ENCODE measurements at places on chromosomes 6 and 20.
A peak's percentile ranks its signal among the peaks of the same experiment; 100 is the strongest.

DNA sequence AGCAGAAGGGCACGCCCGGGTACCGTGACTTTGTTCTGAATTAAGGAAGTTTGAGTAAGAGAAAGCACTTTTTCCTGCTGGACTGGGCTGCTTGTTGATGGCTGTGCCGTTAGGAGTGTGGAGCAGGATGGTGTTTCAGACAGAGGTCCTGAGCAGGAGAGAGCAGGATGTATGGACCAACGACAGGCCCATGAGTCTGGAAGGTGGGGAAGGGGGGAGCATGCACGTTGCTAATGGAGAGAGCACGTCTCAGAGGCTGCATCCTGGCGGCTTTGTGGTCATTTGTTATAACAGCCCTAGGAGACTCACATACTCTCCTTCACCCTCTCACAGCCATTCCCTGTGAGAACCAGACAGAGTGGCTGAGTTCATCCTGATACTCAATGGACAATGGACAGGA, 56.8 kb downstream of the PHACTR3 start:
- DNase-seq = no peak

- no peak for DNase-seq
These were observed 386.1 kb downstream of the LAMA2 start for GRCh38 chr6:129269076-129269475.

- no peak for DNase-seq
These were observed 399.8 kb downstream of the CDC5L start for GRCh38 chr6:44787254-44787834.

- DNase-seq = no peak
These were observed 310.4 kb upstream of the SUPT3H start for GRCh38 chr6:45688180-45688579.

- no peak for DNase-seq
These were observed 49.4 kb downstream of the CTCFL start for GRCh38 chr20:57475388-57476083.

DNA sequence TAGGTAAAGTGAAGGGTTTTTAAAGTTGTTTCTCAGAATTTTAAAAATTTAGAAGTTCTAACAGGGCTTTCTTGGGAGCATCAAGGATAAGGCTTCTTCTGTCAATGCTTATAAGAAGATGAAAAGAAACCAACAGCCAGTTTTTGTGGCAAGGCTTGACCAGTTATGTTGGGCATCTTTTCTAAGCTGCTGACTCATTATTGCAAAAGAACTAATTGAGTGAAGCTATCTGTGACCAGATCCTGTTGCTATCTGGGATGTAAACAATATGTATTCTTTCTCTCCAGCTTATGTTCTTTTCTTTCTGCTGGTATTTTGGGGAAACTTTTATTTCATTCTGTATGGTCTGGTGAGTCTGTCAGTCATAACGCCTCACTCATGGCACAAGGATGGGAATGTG, 643.8 kb downstream of the HDGFL1 start:
- DNase-seq = no peak

DNA sequence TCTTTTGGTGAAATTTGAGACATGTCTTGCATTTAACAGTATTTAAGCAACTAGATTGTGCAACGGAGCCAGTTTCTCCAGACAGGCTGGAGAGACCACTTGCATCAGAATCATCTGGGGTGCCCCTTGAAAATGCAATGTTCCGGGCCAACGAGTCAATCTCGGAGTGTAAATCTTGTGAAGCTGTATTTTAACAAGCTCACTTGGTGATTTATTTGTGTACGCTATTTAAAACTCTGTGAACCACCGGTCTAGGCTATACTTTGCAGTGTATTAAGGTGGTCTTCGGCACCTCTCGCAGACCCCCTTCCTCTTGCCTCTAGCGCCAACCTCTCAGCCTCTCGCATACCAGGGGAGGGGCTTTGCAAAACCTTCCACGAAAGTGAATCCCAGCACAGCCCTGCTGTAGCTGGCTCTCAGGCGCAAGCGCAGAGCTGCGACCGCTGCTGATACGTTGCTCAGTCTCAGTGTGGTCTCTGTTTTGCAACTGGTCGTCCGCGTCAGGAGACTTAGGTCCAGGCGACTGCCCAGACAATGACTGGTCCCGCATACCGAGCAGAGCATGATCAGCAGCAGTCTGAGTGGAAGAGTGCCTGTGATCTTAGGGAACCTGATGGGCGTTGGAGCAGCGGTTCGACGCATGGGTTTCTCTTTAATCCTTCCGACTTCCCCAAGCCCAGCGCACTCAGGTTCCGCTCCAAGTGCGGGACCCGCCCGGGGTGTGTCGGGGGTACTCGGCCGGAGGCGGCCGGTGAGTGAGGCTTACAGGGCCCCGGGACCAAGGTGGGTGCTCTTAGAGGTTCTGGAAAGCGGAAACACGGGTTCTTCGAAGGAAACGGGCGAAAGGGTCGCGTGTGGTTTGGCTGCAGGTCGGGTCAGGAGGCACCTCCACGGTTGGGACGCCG, at the start of gene ZNF391:
TSS of gene ZNF391 (plus strand) at position 467 of the 905 bp plus-strand sequence. CDS start 11,612 bp downstream, outside the sequence.
- peak; percentile 76 for DNase-seq

DNA sequence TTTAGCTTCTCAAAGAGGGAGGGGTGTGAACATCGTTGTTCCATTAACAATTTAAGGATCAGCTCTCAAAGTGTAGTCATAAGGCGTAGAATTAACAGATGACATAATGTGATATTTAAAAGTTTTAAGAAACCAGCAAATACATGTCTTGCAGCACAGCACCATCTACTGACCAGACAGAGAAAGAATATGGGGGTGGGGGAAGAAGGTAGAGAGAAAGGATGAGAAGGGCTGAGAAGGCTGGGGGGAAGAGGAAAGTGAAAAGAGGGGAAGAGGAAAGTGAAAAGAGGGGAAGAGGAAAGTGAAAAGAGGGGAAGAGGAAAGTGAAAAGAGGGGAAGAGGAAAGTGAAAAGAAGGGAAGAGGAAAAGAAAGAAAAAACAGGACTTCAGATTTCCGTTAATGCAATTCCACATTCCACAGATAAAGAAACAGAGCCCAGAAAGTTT, 80.9 kb downstream of the HAO1 start:
- DNase-seq = peak; percentile 43

DNA sequence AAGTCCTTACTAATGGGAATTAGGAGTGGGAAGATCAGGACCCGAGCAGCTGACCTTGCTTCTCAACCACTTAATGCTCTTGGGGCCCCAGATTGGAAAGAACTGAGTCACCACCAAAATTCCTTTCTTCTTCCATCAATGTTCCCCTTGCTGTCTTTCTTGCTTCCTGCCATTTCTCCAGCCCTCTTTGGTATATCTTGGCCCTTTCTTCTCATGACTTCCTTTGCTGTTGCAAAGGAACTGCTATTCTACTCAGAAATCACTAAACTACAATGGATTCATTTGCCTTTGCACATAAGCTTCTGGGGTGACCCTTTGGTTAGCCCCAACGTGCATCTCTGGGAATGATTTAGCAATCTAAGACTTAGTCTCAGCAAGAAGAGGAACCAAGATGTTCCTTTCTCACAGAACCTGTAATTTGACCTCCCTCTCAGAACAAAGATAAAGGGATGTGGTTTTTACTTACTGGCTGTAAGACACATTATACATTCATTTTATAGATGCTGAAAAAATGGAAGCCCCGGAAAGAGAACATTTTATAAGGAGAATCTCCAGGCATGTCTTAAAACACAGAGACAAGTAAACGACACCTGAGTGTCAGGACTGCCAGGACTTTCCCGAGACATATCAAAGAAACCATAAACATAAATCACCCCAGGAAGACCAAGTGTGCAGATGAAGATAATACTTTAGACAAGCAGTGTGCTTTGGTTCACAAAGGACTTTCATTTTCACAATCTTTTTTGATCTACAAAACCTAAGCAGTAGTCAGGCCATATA, 99.0 kb upstream of the TNFAIP3 start:
- DNase-seq = peak; percentile 60

DNA sequence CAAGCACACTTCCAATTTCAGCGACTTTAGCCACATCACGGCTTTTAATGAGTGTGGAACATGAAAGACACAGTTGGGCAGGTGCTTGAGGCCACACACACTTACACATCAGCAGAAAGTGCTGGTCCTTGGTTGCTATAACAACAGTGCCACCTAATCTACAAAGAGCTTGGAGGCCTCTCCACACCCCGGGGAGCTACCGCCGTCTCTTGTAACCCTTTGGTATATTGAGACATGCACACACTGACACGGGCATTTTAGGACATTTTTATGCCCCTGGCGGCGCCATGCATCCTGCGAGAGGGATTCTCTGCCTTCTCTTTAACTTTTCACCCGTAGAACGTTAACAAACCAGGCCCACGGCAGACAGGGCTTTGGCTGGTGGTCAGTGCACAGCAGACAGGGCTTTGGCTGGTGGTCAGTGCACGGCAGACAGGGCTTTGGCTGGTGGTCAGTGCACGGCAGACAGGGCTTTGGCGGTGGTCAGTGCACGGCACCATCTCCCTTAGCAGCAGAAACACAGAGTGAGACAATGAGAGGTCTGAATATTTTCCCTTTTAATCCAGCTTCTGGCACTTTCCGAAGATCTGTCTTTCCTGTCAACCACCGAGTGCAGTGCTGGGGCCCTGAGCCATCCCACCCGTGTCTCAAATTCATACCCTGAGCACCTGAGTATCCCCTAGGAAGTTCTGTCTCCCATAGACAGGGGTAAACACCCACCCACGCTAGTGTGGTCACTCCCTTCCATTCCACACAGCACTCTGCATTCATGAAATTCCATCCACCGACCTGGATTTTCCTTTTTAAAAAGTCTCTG, 116.6 kb upstream of the RPS6KA2 start:
- no peak for DNase-seq

GRCh38 chr6:2230659-2231277, 14.6 kb downstream of the GMDS start:
- no peak for DNase-seq

GRCh38 chr6:20112241-20112640, 100.0 kb downstream of the MBOAT1 start:
- no peak for DNase-seq

DNA sequence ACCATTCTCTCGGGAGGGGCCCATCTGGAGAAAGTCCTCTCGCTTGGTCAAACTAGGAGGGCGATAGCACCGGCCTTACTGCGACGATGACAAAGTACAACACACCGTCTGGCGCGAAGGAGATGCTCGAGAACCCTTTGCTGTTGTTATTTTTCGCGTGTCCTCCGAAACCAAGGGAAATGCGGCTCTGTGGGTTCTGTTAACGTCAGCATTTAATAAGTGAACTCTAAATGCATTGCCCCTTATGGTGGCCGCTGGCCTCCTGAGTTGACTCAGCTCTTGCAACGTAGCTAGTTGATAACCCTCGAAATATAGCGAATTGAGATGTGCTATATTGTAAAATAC, 577 bp upstream of the SCAND1 start:
- DNase-seq = peak; percentile 47

DNA sequence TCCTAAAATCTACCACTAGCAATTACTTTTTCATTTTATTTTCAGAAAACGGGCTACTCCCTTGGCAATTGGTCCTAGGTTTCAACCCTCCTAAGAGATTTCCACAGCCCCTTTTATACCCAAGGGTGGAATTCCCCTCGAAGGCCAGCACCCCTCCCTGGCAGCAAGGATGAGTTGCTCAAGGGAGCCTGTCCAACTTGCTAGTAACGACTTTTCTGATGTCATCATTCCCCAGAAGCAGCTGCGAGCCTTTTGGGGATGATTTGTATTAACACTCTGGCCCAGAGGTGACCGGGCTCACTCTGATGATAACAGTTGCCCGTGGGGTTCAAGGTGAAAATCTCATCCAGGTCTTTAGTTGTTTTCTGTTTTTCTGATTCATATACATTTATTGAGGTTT, 30.7 kb upstream of the NAA20 start:
- DNase-seq = peak; percentile 84

- DNase-seq = no peak
These were observed 534.0 kb downstream of the KHDRBS2 start for GRCh38 chr6:61751986-61752385.

DNA sequence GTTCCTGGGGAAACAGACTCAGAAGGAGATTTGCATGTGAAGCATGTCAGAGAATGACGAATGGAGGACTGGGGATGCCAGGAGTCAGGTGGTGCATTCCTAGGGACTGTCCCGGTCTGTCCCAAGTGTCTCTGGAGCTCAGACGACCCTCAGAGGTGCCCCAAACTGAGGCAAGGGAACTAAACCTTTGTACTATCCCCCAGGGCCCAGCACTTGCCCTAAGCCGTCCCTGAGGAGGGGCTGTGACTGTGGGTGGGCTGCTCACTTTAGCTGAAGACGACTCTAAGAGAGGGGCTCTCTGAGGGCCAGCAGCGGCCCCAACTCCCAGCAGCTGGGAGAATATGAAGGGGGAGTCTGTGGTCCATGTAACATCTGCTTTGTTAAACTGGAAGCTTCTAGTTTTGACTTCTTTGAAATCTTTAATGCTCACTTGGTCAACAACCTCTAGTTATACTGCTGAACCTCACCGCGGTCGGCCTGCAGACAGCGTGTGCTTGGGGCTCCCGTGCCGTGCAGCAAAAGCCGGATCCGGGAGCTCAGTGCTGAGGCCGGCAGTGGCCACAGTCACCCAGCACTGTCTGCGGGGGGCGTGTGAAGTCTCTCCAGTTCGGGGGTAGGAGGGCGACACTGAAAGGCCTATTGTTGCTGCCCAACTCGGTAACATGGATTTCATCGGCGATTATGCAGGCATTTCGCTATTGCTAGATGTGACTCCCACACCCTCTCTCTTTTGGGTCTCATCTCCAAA, 34.2 kb downstream of the TUBB2B start:
- no peak for DNase-seq

DNA sequence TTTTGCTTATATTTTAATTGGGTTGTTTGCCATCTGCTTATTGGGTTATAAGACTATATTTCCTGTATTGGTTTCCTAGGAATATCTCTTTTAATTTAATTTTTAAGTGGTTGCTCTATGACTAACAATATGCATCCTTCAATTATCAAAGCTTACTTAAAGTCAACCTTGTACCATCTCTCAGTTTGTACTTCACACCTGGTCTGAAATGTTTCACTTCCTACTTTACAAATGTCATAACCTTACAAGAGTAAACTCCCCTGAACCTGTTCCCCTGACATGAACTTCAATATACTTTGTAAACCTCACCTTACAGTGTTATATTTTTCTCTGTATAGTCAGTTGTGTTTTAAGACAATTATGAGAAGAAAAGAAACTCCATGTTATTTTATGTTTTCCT, 35.8 kb downstream of the PAX1 start:
- no peak for DNase-seq

DNA sequence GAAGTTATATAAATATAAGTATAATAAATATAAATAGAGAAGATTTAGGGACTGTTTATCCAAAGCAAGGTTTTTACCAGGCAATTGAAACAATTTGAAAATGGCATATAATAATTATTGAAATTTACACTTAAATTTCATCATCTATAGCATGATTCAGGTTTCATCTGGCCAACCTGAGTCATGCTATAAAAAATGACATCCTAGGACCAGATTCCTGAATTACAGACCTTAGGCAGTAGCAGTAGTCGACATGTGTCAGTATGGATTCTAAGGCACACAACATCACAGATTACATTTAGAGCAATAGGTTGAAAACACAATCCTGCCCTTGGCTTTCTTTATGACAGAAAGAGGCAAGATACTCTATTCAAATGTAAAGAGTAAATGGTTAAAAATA, 592.3 kb downstream of the PHF3 start:
- no peak for DNase-seq

GRCh38 chr6:33762713-33763112, 16.0 kb upstream of the IP6K3 start:
- no peak for DNase-seq

- no peak for DNase-seq
These were observed 1502.2 kb downstream of the GRIK2 start for GRCh38 chr6:102895683-102896082.

Data from suppressor macrophage treated with lipopolysaccharide for 1 hour (primary cell).